ENCODE measurements at places on chromosomes 7 and 10.

DNA sequence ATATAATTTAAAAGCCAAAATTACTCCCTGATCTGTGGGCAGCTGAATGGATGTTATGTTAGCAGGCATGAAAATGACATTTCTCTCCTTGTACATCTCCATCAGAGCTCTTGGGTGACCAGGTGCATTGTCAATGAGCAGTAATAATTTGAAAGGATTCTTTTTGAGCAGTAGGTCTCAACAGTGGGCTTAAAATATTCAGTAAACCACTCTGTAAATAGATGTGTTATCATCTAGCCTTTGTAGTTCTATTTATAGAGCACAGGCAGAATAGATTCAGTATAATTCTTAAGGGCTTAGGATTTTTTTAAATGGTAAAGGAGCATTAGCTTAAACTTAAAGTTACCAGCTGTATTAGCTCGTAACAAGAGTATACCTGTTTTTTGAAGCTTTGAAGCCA lies 52.0 kb downstream of the MRPL32 start:
- no peak for DNase-seq

- DNase-seq, result no peak
Observed at GRCh38 chr10:59577984-59578383, 131.7 kb downstream of the SLC16A9 start.

- DNase-seq, result no peak
Observed at GRCh38 chr7:104174798-104175197, 33.0 kb downstream of the ORC5 start.

DNA sequence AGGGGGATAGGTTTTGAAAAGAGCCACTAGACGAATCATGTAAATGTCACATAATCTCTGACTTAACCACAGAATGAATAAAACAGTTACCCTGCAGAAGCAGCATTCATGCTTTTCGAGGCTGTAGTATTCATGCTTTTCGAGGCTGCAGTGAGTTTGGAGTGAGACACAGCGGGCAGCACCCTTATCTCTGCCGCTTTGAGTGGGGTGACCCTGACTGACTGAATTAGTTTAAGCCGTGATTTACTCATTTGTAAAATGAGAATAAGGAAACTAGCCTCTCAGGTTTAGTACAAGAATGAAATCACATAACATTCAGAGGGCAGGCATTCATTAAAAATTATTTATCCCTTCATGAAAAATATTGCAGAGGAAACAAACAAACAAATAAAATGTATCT lies 92.8 kb upstream of the KMT2C start:
- no peak for DNase-seq

DNA sequence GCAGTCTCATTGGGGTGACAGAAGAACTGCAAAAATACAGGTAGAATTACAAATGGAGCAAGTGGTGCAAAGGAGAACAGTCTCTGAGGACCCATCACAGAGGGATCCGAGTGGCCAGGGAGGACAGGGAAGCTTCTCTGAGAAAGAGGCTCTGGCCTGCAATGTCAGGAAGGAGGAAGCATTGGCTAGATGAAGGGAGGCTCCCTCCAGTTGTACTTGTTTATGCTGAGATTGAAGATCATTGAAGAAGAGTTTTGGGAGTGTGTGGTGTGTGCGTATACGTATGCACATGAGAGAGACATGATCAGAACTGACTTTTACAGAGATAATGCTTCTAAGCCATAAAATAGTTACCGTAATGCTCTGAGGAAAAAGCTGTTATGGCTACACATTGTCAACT lies 274.7 kb upstream of the FZD8 start:
- DNase-seq, result no peak

All from COR-L47 (cell line).